PC-3 (cell line): ENCODE measurements at places on chromosomes 1 and 21.
A peak's percentile ranks its signal among the peaks of the same experiment; 100 is the strongest.

DNA sequence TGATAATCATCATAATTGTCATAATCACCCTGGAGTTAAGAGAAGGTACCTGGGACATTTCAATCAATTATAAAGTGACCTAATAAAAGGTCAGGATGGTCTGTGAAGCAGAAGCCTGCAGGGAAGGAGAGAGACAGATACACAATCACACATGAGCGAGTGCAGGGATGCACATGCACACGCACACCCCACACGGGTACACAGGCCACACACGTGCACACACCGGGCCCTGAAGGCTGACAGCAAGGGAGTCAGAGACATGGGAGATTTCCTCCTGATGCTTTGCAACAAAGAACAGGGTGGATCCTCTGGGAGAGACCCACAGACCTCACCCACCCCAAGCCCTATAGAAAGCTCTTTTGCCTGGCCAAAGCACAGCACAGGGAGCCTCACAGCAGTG is 82.3 kb upstream of the ZC3H12A start:
- DNase-seq, result no peak

DNA sequence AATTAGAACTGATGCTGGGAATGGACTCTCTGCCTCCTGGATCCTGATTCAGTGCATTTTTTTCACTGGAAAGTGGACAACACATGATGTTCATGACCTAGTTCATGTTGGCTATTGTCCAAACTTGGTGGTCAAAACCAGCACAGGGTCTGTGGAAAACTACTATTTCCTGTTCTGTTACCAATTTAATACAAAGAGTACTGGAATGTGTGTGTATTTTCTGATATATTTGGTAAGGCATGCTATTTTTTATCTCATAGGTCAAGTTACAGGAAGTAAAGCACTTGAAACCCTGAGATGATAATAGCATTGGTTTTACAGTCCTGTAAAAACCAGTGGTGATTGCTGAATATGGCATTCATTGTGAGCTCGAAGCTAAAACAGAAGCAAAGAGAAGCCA is 89.9 kb downstream of the SGIP1 start:
- peak; percentile 11 for DNase-seq

- DNase-seq, result peak; percentile 98
These were observed 21.6 kb downstream of the C2CD2 start for GRCh38 chr21:41932191-41932575.

DNA sequence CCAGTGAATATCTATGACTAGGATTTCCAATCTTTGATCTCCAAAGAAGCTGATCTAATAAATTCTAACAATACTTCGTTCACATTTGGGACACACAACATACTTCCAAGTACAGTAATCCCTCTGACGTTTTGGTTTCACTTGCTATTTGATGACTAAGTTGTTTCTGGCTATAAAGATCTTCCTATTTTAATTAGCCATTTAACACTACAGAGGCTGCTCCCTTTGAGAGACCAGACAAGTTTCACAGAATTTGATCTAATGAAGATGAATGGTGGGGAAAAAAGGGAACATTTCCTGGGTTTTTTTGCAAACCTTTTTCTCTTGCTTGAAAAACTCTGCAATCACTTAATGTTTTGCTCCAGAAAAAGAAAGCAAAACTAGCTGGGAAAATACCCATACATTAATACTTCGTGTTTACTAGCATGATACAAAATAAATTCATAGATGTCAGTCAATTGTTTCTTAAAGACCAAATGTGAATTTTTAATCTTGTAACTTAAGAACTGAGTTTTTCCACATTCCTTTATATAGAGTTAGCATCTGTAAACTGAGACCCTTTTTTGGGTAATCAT is 28.0 kb upstream of the GLIS1 start:
- no peak for DNase-seq

DNA sequence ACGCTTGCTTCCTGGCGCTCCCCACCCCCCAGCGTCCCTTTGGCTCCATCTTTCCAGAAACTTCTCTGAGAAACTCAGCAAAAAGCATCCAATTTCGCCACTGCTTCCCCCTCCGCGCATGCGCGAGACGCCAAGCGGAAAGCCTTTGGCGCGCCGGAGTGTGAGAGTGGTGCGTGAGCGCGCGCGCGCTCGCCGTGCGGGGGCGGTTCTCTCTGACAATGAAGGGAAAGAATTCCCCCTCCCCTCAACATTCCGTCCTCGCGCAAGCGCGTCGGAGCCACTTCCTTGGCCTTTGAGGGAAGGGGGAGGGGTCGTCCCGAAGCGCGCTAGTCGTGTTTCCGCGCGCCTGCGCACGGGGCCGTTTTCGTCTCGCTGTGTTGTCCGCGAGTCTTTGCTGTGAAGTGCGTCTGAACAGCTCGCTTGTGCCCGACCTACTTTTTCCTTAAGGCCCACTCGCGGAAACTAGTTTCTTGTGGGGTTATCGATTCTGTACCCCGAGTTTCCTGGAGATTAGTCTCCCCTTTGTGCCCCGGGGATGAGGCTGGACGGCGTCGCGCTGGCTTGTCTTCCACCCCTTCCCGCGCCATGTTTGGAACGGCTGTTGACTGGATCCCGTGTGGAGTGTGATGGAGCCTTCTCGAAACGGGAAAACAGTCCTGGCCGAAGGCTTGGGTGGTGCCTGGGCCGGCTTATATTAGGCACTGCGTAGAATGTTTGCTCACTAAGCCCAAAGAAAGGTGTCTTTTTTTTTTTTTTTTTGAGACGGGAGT is 11.6 kb upstream of the SPEN start:
- DNase-seq, result peak; percentile 99

DNA sequence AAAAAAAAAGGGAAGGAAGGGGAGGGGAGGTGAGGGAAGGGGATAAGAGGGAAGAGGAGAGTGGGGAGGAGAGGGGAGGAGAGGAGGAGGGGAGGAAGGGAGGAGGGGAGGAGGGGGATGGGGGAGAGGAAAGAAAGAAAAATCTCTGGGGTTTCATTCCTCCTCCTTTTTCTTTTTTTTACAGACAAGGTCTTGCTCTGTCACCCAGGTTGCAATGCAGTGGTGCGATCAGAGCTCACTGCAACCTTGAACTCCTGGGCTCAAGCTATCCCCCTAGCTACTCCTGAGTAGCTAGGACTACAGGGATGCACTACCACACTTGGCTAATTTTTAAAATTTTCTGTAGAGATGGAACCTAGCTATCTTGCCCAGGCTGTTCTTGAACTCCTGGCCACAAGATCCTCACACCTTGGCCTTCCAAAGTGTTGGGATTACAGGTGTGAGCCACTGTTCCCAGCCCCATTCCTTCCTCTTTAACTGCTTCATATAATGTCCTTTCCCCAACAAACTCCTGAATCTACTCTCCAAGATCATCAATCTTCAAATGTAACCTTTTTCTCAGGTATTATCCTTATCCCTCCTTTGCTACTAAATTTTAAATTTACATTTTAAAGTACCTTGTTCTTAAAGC is 23.2 kb downstream of the GON4L start:
- DNase-seq, result no peak

GRCh38 chr1:167726008-167726407 is 4.2 kb downstream of the MPZL1 start:
- DNase-seq, result no peak
